Globus pallidus (tissue), 1 donor: ENCODE measurements at places on chromosomes 12 and 14.

- DNase-seq = peak; percentile 69
Observed at GRCh38 chr12:50642035-50642451, 121.9 kb upstream of the ATF1 start.

DNA sequence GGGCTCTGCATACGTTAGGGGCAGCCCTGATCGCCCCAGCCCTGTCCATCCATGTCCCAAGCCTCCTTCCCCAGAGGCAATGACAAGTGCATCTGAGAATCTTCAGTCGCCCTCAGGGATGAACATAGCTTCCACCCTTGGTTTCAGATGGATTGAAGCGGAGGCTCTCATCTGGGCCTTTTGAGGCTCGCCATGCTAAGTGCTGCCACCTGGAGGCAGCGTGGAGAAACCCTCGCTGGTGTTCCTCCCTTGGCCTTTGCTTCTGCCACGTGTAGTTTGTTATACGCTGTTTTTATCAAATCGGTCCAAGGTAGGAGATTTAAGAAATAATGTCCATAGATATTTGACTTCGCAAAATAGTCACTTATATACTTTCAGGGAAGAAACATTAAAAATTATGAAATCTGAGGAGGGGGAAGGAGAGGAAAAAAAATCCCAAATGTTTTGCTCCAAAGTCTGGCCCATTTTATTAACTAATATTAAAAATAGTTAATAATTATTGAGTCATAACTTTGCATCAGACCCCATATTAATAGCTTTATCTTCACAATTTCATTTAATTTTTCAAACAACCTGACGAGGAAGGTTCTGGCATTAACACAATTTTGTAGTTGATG is 28.8 kb upstream of the LRRC10 start:
- peak; percentile 66 for DNase-seq

GRCh38 chr14:27546111-27546510 is 948.3 kb upstream of the NOVA1 start:
- no peak for DNase-seq

DNA sequence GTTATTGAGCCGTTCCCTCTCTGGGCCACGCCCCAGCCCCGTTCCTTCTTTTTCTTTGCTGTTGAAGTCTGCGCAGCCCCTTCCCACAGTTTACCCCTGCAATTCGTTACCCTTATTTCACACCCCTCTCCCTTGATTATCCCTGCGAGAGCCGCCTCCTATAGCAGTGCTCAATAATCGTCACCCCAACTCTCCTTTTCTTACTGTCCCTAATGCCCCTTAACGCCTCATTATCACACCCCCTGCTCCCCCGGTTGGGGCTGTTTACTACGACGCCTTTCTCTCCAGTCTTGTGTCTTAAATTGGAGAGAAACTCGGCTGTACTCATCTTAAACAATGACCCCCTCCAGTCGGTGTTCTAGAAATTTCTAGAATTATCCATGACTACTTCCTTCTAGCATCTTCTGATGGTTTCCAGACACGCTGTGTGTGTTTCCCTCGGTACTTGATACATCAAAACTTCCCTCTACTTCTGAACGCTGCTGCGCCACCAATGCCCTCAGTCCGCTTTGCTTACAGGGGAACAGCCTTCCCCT is 713 bp upstream of the FBXL14 start:
- peak; percentile 79 for DNase-seq

DNA sequence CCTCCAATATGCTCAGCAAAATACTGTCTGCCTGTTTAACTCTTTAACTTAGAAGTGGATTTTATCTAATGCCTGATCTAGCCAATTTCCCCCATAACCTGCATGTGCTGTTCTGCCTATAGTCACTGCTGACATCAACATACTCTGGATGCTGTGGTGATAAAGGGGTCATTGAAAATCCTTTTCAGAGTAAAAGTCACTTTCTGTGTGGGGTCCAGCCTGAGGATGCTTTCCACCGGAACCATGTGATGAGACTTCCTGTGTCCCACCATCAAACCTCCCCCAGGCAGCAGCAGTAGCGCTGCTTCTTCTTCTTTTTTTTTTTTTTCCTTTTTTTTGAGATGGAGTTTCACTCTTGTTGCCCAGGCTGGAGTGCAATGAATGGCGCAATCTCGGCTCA is 607.0 kb downstream of the BCL11B start:
- no peak for DNase-seq

- no peak for DNase-seq
Observed at GRCh38 chr12:100867639-100868393, 73.2 kb downstream of the ANO4 start.

DNA sequence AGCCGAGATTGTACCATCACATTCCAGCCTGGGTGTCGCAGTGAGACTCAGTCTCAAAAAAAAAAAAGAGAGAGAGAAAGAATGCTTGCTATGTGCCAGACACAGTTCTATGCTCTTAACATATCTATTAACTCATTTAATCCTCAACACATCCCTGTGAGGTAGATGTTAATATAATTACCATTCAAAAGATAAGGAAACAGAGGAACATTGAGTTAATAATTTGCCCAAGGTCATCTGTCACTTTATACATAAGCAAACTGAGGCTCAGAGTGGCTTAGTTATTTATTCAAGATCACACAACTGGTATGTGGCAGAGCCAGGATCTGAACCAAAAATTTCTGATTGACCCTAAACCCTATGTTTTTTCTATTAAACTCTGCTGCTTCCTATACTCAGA is 116.1 kb upstream of the BCAT1 start:
- no peak for DNase-seq

DNA sequence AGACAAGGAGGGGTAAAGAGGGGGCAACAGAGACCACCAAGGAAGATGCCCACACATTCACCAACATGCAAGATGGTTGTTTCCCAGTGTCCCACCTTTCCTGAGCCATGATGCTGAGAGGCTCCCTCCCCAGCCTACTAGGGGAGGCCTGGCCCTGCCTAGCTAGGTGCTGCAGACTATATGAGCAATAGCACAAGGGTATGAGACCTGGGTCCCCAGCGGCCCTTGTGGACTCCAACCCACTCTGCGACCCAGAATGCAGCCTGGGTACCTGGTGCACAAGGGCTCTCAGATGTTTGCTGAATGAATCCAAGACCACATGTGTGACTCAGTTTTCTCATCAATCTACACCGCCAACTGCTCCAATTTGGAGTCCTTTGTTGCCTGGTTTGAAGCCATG is 13.9 kb downstream of the TGFB3 start:
- no peak for DNase-seq

- no peak for DNase-seq
Observed at GRCh38 chr14:22379727-22380126, 209.3 kb downstream of the DAD1 start.

DNA sequence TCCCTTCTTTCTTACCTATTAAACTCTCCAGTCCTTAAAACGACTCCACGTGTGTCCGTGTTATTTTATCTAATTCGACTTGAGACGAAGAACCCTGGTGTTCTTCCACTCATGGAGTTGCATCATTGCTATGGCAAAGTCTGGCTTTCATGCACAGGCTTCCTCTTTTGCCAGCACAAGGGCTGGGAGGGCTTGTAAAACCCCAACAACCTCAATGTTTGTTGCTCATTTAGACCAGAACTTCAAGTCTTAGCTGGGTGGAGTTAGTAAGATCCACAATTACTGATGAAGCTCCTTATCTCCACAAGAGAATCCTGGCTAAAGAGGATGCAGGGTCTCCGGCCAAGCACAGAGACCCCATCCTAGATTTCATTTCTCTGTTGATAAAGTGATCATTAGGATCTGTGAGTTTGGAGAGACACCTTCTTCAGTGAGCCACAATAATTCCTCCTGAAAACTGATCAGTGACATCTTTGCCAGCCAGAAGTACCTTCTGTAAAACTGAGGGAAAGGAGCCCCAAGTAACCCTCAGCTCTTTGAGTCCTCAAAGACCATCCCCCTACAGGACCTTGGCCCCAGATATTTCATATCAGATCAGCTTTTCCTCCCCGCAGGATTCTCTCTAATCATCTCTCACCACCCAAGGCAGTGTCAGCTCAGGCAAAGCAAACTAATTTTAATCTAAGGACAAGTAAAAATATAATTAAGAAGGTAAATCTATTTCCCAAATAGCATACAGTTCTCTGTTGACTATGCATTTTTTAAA is 514.6 kb downstream of the FUT8 start:
- DNase-seq = no peak

- no peak for DNase-seq
Observed at GRCh38 chr14:60865378-60866127, 115.3 kb downstream of the TRMT5 start.

GRCh38 chr12:90672081-90672480 is 282.9 kb downstream of the CCER1 start:
- no peak for DNase-seq

DNA sequence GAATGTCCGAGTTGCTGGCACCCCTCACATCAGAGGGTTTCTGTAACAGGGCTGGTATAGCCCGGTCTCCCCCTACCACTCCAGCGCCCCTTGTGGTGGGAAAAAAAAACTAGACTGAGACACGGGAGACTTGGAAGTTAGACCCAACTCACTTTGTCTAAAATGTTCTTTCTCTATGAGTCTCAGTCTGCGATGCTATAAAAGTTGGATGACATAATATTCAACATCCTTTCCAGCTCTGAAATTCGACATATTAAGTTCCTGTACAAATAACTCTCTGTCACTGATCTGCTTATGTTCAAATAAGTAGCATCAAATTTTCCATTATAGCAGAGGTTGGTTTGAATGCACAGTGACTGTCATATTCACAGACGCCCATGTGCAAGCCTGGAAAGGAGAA is 25.7 kb upstream of the TC2N start:
- DNase-seq = peak; percentile 64
